ENCODE measurements at places on chromosomes 13 and 19.

- no peak for DNase-seq
These were observed 86.2 kb upstream of the FRY start for GRCh38 chr13:31945202-31945961.

DNA sequence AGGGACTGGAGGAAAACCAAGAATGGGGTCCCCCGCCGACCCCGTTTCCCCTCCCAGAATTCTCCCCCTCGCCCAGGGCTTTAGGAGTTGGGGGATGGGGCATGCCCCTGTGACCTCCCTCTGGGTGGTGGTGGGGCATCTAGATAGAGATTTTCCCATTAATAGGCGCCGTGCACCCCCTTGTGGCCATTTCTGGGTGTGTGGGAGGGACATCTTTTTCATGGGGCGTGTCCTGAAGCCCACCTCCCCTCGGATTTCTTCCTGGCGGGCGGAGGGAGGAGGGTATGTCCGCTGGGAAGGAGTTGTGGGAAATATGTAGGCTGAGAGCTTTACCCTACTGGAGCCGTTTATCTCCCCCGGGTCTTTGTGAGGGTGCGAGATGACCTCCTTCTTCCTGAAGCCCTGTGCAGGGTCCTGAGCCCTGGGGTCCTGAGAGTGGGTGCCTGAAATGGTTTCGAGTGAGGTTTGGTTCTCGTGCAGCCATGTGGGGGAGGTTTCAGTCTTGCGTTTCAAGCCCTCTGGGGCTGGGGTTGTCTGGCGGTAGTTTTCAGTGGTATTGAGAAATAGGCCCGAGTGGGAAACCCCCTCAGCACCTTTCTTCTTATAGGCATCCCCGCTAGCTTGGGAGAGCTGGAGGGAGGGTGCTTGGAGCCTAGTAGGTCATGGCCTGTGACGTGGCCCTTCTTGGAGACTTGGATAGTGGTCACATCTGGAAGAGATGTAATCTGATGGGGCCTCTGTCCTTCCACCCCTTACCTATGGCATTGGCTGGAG, 1.0 kb downstream of the PRMT1 start:
- DNase-seq = peak; percentile 71

GRCh38 chr19:3868770-3869456, at the start of gene ZFR2:
Gene ZFR2 (minus strand): TSS chr19:3869038. CDS start chr19:3869017, 21 bp downstream.
- DNase-seq = no peak

DNA sequence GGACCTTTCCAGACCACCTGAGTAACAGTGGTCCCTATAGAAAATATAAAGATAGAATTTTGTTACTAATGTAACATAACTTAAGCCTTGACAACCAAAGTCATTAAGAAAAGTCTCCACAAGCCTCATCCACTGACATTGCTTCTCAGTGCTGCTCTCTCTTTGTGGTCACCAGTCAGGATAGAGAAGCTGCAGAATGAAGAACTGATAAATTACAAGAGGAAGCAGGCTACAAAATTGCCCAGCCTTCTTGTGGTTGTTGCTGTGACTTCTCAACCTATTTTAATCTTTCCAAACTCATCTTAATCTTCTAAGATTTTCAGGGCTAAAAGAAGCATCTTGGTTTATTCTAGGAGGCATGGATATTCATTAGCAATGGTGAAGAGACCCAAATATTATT, 343.8 kb downstream of the MZT1 start:
- no peak for DNase-seq

DNA sequence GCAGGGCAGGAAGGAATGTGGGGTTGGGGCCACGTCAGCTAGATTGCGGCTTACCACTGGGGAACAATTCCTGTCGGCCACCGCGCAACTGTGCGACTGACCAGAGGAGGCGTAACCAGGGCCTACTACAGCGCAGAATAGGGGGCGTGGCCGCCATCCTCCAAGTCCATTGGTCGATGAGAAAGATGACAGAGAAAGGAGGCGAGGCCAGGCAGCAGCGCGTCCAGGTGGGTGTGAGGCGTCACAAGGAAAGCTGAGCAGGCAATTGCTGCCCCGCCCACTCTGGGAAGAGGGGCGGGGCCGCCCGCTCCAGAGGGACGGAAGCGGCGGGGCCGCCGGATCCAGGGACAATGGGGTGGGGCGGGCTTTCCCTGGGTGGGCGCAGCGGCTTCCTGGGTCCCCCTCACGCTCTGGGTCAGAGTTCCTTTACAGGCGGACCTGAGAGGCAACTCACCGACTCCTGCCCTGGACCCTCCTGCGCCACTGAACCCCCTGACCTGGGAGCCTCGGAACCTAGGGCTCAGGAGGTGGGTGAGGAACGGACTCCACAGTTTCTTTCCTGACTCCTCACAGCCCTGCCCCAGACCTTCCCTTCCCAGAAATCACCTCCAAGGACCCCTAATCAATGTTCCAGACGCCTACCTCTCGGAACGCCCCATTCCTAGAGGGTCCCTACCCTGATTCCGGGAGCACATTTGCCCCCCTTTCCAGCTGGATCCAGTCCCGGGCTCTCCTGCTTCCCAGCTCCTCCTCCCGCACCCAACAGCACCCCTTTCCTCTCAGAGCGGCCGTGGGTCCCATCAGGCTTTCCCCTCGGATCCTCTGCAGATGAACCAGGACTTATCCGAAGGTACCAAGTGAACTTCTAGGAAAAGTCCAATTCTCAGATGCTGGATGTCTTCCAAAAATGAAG, 101.5 kb upstream of the ZNF492 start:
- DNase-seq = no peak

GRCh38 chr13:42497798-42498197, 76.2 kb upstream of the TNFSF11 start:
- no peak for DNase-seq

- DNase-seq = no peak
These were observed 51.3 kb downstream of the TEX29 start for GRCh38 chr13:111371720-111372119.

GRCh38 chr19:4402171-4403004, at the start of gene CHAF1A:
Gene CHAF1A (plus strand): TSS chr19:4402640. CDS start chr19:4402763, 123 bp downstream.
- peak; percentile 96 for DNase-seq

DNA sequence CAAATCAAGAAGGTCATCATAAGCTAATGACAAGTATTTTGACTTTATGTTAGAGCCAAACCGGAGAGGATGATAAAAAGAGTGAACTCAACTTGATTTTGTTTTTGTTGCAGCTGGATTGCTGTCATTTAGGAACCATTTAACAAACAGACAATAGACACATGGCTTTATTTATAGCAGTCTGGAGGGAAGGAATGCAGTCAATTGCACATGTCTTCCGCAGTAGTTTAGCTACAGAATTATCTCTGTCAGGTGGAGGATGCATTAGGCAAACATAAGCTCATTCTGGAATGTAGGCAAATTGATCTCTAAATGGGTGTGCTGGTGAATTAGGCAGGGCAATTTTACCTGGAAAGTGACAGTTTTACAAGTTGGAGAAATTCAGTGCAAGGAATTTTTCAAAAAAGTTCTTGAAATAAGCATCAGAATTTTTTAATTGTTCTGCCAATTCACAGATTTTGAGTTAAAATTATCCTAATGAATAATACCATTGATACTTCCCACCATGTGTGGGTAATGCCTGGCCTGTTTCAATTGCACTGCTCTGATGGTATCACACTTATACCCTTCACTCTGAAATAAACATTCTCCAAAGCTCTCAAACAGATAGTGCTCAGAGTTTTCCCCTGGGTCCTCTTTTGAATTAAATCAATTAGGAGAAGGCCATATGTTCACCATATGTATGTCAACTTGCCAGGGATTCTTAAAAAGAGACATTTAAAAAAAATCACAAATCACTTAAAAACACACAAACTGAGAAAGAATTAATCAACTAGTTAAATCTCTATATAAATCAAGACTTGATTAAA, 318.3 kb downstream of the NDFIP2 start:
- DNase-seq = no peak

- DNase-seq = no peak
These were observed 4.8 kb upstream of the C1QTNF9 start for GRCh38 chr13:24304620-24305019.

- DNase-seq = no peak
These were observed 928.7 kb downstream of the PCDH9 start for GRCh38 chr13:66301482-66301881.

GRCh38 chr19:39263912-39264305, 4.3 kb upstream of the IFNL2 start:
- DNase-seq = no peak

DNA sequence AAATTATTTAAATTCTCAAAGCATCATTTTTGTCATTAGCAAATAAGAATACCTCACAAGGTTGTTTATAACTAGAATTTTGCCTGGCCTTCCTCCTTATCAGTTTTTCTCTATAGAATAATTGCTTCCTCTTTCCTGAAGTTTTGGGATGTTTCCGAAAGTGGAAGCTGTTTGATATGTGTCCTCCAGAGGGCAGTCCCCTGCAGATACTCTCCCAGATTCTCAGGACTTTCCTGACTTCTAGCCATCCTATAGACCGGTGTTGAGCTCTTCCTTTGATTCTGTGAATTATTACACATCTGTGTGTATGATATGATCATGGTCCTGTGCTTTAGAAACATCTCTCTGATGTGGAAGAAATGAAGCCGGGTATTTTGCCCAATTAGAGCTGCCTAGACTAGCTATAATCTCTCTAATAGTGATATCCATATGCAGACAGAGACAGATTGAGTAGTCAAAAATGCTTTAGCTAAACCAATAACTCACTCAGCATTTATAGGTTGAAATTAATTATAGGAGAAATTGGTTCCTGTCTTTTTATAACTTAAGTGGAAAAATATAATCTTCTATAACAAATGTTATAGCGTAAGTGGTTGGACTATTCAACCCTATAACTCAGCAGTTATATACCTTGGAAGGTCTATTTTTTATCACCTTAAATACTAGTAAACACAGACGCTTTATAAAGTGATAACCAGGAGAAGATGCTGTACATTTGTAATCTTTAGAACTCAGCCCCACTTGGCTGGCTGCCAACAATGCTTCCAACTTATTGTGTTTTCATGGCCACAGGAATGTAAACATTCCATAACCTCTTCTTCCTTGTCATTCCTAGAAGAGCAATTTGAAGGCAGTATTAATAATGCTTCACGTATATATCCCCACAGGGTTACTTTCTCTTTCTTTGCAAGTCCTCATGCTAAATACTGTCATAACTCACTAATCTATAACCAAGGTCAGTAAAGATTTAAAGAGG, 201.0 kb upstream of the RXFP2 start:
- no peak for DNase-seq

GRCh38 chr19:17618936-17619335, 63.5 kb downstream of the COLGALT1 start:
- DNase-seq = no peak

GRCh38 chr13:43848001-43848649, 31.4 kb downstream of the CCDC122 start:
- no peak for DNase-seq

DNA sequence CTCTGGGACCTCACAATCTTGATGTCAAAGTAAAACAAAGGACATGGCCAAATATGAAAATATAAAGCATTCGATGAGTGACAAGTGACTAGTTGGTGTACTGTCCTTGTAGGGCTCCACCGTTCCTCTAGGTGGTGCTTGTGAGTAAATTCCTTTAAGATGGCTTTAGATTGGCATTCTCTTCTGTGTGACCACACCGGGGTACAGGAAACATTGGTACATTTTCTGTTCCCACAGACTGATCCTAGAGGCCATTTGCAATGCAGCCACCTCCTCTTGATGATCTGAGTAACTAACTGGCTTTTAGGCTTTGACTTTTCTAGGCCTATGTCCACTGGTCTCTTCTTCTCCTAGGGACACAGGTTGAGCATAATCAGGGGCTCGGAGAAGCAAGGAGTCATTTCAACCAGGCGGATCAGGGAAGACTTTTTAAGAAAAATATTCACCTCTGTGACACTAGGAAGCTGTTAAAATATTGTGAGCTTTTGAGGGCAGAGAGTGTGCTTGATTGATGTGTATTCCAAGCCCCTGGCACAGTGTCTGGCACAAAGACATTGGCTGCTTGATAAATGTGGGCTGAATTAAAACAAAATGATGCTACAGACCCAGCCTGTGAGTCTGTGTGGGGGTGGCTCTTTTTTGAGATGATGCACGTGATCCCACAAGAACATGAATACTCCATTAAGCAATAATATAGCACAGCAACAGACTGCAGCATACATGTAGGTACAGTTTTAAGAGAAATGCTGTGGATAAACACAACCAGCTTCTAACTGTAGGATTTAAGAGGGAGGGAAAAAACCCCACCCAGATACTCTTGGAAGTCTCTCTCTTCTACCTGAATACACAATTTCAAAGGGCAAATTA, 21.0 kb downstream of the EPSTI1 start:
- no peak for DNase-seq

- DNase-seq = no peak
These were observed 1.0 kb upstream of the CRYL1 start for GRCh38 chr13:20526664-20527063.

DNA sequence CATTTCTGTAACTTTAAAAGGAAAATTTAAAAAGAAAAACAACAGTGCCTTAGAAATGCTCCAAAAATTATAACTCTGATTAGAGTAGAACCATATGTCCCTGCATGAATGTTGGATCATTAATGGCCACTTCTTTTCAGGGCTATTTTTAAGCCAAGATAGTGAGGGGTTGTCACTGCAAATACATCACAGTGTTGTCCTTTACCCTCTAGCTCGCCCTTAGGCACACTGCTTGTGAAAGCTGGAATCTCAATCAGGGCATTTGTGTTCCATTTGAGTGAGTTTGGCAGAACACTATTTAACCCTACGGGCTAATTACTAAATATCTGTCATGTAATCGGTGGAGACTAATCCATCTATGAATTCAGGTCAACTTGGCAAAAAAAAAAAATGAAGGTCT, 212.2 kb downstream of the NHLRC3 start:
- no peak for DNase-seq

- peak; percentile 35 for DNase-seq
These were observed 1.2 kb downstream of the LONP1 start for GRCh38 chr19:5718579-5719273.

DNA sequence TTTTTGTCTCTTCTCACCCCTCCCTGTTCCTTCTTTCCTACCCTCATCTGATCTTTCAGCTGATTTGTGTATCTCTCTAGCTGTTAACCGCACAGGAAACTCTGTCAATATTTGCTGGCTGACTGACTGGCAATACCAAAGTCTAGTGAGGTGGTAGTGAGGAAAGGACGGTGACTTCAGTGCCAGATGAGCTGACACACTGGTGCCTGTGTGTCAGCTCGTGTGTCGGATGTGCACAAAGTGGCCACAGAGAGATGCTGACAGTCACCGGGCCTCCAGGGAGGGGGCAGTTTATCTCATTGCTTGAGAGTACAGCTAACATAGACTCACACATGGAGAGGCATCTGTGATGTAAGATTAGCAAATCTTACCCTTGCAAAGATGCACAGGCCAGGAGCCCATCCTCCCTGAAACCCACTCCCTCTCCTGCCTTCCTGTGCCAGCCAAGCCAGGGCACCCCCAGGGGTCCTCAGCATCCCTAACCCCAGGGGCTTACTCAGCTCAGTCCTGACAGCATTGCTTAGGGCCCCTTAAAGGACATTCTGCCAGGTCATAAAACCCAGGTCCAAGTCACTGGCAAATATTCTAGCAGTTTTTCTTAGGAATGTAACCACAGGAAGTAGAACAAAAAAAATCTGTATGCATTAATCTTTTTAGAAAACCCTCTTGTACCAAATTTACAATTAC, 80.2 kb downstream of the SHISA2 start:
- peak; percentile 16 for DNase-seq

Data from activated T-helper 1 cell treated with anti-CD3 and anti-CD28 coated beads, Interleukin-2, amount 50 U/mL, for 16 hours (primary cell).